Osteocyte (in vitro differentiated cells): ENCODE measurements at places on chromosomes 16 and 17. TPM values are rescaled to one million over a fixed set of nuclear protein-coding genes. Genes with fewer than 3 reads are reported as not detected.

The RANBP10 gene
- total RNA-seq = 18.9 and 19.5 TPM in 2 replicates

DNA sequence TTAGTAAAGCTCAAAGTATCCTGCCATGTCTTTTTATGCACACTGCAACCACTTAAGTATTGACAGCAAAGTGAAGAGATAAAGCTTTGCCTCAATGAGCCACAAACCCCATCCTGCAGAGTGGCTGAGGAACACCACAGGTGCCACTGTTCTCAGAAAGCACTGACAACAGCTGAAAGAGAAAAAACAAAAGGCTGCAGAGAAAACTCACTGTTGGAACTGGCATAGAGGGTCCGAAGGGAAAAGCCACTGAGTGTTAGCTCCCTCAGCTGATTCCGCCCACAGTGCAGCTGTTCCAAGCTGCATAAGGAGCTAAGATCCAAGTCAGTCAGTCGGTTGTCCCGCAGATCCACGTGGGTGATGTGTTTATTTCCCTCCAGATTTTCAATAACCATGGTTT is 48.3 kb downstream of the PHLPP2 start:
- H3K27me3 ChIP-seq = no peaks in the 10 kb centered on the region
- no peak overlapping the region for H3K27ac ChIP-seq
- H3K4me3 ChIP-seq = no peak overlapping the region
- H3K36me3 ChIP-seq = peaks cover 58% of the 10 kb centered on the region
- peak; percentile 46 for DNase-seq
- H3K4me1 ChIP-seq = no peaks in the 10 kb centered on the region

The TBX21 gene
- not detected in 2 replicates for total RNA-seq

GRCh38 chr16:74438492-74438979 is 17.3 kb upstream of the CLEC18B start:
- H3K27me3 ChIP-seq = no peaks in the 10 kb centered on the region
- H3K36me3 ChIP-seq = peaks cover 12% of the 10 kb centered on the region
- DNase-seq = no peak
- no peak overlapping the region for H3K4me3 ChIP-seq

The CACNG4 gene
- total RNA-seq = 5.6 TPM in 2 replicates
